ENCODE measurements at places on chromosomes 5 and 9. TPM values are rescaled to one million over a fixed set of nuclear protein-coding genes. Genes with fewer than 3 reads are reported as not detected.

ANKRD34B gene
- not detected for total RNA-seq

IL9 gene
- total RNA-seq = not detected

DNAJC18 gene
- 8.3 TPM for total RNA-seq

PRR16 gene
- 42.9 TPM for total RNA-seq

TAS2R1 gene
- not detected for total RNA-seq

Measured in hair follicle dermal papilla cell (primary cell).